ENCODE measurements at places on chromosomes 5 and 9.

- DNase-seq: no peak
These were observed 226.9 kb downstream of the SMARCA2 start for GRCh38 chr9:2241836-2242741.

DNA sequence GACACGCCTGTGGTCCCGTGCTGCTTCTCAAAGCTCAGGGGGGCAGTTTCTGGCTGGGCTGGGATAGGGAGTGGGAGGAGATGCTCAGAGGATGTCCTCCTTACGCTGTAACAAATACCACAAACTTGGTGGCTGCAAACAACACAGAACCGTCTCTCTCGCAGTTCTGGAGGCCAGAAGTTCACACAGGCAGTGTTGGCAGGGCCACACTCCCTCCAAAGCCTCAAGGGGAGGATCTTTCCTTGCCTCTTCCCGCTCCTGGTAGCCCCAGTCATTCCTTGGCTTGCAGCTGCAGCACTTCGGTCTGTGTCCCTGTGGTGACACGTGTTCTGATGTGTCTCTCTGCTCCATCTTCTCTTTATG lies 10.4 kb upstream of the ORM1 start:
- DNase-seq: no peak

DNA sequence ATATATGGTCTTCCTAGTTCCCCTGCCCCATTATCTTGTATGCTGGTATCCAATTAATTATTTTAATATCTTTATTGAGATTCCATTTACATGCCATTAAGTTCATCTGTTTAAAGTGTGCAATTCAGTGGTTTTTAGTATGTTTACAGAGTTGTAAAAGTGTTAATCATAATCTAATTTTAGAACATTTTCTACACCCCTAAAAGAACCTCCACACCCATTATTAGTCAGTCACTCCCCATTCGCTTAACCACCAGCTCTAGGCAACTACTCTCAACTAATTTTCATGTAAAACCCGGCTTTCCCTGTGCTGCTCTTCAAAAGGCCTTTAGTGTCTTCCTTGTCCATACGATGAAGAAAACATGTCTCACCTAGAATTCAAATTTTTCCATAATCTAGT lies 20.8 kb upstream of the CAVIN4 start:
- DNase-seq: no peak

DNA sequence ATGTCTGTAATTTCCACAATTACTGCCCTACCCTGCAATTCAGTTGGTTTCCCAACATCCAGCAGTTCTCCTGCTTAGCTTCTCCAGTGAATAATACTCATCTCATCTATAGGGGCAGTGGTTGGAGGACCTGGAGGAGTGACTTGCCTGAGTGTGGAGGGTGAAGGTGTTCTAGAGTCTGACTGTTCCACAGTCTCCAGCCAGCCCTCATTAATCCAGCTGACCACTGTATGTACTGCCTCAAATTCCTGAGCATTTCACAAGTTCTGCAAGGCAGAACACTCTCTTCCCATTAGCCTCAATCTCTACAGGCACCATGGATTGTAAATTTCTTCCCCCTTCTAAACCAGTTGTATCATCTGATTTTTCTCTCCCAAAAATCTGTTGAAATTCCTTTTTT lies 147.4 kb upstream of the NFIL3 start:
- DNase-seq: no peak

- DNase-seq: no peak
These were observed 2.0 kb downstream of the CYFIP2 start for GRCh38 chr5:157267761-157268480.

DNA sequence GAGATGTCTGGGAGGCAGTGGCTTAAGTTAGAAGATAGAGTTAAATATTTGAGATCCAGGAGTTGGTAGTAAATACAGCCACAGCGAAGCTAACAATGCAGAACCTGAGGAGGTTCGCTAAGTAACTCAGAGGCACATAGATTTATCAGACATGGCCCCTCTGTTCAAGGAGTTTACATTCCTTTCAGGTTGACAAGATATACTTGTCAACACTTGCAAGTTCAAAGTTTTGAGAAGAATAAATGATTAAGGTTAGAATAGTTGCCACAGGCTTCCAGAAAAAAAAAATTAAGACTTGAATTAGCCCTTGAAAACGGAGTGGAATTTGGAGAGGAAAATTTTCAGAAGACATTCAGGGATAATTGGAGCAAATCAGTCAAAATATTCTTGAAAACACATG lies 658.3 kb upstream of the WWC1 start:
- DNase-seq: no peak

DNA sequence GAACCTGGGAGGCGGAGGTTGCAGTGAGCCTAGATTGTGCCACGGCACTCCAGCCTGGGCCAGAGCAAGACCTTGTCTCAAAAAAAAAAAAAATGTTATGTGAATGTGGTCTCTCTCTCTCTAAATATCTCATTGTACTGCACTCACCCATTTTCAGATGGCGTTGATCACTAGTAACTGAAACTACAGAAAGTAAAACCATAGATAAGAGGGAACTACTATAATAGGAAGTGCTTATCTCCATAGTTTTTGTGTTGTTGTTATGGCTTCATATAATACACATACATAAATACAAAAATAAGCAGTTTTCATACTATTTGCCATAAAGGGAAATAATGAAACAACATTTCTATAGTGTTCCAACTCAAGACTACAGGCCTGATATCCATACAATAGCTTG lies 9.1 kb downstream of the IL31RA start:
- DNase-seq: no peak

DNA sequence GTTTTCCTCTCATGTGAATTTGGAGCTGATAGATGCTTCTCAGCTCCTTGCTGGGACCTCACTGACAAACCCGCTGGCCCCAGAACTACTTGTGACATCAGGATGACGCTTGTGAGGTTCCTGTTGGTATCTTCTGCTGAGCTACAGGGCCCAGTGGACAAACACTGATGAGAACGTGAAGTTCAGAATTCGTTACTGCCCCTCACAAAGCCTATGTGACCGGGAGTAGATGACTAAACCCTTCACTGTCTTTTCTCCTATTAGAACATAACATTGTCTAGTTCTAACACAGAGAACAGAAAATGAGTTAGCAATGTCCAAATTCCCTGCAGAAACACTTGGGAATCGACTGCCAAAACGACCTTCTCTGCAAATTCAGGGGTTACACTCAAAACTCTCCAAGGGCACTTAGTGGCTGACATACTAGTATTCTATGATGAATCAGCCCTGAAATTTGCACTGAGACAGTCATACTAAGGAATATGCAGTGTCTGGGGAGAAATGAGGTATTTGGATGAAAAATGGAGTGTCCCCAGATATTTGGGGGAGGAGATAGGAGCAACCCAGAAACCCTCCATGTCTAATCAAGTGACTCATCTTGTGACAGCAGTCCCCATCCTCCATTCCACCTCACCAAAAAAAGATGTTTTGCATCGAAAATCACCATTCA lies 143.2 kb upstream of the TRIM32 start:
- DNase-seq: no peak

GRCh38 chr9:81693671-81694378 lies 4.5 kb upstream of the TLE1 start:
- DNase-seq: no peak

GRCh38 chr5:121031491-121031890 lies 567.4 kb downstream of the PRR16 start:
- DNase-seq: no peak

DNA sequence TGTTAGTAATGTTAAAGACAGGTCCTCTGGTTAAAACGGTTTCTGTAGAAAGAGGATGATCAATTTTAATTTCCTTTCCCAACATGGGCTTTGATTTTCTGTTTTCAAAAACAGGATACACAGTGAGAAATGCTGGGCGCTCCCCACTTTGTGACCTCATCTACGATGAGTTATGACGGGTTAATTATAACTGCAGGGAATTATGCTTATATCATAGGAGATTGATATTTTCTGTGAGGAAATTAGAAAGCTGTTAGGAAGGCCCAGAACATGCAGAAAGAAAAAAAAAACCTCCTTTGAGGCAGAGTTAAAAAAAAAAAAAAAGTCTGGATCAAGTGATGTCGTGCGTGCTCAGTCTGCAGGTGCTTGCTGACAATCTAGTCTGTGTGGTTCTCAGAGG lies 176.8 kb upstream of the OTULINL start:
- DNase-seq: no peak
